ENCODE measurements at places on chromosomes 1 and 21.

DNA sequence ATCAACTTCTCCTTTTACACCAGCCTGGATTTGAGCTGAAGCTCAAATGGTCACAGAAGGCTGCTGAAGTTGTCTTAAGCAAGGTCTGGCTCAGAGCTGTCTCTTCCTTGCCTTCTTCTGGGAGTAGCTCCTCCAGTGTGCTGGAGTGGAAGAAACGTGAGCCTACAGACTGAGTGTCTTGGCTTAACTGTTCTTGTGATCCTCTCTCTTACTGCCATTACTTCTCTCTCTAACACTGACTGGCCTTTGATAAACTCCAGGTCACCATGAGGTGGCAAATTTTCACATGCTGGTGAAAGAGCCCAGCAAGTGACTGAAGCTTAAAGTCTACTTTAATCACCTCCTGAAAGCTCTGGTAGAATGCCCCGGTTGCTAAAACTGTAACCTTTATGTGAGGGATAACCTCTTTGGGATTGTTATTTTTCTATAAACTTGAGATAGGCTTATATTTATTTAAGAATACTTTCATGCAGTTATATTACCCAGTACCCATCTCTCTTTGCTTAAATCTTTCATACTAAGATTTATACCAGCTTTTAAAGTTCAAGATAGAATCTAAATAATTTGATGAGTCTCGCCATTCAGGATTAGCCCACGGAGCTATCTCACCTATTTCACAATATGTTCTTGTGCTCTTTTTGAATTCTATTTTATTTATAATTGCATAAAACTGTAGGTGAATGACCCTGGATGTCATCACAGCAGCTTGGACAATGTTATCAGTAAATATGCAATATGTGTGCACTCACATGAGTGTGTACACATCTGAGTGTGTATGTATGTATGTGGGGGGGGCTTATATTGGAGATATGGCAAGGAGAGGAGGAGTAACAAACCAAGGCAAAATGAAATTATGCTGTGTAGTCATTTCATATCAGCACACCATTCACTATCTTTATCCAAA lies 924.0 kb downstream of the LTN1 start:
- DNase-seq = no peak

DNA sequence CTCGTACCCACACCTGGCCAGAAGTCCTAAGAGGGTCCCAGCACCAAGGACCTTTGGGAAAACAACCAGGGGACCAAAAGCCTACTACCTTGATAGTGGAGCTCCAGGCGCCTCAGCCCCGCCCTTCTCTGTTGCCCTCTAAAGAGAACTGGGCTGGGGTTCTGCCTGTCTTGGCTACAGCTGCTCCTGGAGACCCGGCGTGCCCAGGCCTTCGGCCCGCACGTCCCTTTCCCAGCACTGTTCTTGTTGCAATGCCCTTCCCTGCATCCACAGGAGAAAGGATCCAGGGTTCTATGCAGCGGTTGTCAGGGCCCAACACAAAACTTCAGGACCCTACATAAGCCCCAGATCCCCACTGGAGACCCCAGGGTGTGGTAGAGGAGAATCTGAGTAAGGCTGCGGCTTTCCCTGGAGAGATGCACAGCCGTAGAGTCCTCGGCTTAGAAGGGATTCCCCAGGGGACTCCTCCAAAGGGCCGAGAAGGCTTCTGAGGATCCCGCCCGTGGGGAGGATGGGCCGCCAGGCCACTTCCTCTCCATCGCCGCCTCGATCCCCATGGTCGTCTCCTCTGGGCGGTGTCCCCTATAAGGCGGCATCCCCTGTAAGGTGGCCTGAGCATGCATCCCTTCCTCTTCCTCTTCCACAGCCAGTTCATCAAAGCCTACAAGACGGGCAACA lies 12.0 kb downstream of the SLC66A1 start:
- DNase-seq = no peak

DNA sequence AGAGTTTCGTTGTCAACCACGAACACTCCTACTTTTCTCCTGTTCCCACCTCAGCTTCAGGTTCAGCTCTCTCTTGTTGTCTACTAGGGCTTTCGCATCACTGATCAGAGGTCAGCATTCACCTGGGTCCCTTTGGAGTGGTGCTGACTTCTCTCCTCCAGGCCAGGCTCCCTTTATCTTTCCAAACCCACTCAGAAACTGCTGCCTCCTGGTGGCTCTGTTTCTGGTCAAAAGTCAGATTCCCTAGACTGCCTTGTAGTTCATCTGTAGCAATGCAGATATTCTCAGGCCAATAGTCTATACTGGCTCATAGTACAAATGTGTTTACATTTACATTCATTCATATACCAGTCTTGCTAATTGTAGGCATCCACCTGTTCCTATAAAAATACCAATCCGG lies 6.4 kb upstream of the ERI3 start:
- no peak for DNase-seq

- no peak for DNase-seq
These were observed 1.4 kb downstream of the RNF207 start for GRCh38 chr1:6207075-6207885.

DNA sequence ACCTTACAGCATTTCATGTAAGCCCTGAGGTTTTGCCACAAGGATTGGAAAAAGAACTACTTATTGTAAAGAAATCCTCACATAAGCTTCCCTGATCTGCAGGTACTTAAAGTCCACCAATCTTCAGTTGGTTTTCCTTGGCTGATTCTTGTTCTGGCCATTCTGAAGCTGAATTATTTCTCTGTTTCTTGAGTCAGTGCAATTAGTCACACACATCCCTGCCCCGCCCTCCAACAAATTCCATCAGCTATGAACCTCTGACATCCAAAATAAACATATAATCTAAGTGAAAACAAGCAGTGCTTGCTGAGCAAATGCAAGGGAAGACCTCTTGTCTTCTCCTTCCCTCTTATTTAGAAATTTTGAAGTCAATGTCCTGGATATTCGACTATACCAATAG lies 8.2 kb upstream of the FNDC7 start:
- DNase-seq = peak; percentile 45

DNA sequence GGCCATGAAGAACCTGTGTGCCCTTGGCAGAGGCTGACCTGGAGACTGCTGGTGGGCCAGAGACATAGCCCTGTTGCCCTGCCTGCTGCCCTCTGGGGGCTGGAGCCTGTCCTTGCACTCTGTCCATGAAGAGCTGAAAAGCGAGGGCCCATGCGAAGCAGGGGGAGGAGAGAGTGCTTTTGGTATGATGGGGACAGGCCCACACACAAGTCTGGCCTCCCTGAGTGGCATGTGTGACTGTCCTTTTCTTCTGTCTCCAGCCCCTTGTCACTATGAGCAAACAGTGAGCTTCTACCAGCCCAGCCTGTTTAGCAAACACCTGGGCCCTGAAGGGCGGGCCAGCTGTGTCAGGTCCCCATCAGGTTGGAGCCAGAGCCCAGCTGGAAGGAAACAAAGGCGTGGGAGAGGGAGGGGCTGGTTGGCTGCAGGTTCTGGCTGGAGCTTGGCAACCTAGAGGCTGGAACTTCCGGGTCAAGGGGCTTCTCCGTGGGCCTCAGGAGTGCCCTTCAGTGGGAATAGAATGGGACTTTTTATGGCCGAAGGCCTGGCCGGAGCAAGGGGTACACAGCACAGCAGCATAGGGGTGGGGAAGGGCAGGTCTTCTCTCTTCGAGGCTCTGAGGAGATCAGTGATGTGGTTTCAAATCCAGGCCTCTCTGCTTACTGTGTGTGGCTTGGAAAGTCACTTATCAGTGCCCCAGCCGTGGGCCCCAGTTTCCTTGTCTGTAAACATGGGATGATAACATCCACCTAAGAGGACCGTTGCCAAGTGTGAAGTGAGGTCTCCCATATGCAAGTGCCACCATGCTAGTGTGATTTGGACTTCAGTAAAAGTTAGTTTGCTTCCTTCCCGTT lies 14.3 kb downstream of the QSOX1 start:
- DNase-seq = no peak

- no peak for DNase-seq
These were observed 59.8 kb upstream of the GNG12 start for GRCh38 chr1:67893126-67893495.
